ENCODE measurements at places on chromosomes 7 and 10. TPM values are rescaled to one million over a fixed set of nuclear protein-coding genes. Genes with fewer than 3 reads are reported as not detected.

Gene KAZALD1
- 8.5 TPM for total RNA-seq

GRCh38 chr7:156994417-156994816 lies 16.0 kb downstream of the MNX1 start:
- DNase-seq = no peak

DNA sequence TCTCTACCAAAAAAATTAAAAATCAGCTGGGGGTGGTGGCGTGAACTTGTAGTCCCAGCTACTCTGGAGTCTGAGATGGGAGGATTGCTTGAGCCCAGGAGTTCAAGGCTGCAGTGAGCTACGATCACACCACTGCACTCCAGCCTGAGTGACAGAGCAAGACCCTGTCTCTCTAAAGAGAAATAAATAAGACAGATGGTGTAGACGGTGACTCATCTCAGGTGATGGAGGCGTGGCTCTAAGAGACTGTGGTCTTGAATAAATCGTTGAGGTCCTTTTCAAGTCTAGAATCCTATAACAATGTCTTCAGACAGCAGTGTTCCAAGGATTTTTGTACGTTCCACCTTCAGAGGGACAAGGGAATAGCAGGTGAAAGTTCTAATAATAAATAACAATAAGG lies 53.8 kb upstream of the PFKFB3 start:
- DNase-seq = no peak

DNA sequence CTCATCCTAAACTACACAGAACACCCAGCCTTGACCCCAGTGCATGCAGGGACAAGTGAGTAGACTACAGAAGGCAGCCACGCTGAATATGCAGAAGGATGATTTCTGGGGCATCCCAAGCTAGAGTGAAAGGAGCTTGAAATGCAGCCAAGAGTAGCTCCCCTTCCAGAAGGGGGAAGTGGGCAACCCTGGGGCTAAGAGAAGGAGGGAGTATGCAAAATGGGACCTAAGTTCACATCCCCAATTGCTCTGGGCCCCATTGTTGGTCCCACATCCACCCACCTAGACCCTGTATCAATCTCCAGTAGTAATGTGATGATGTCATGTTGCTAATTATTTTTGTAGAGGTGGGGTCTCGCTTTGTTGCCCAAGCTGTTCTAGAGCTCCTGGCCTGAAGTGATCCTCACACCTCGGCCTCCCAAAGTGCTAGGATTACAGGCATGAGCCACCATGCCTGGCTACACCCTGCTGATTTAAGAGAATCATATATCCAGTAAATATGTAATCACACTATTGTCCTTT lies 5.6 kb upstream of the PSTK start:
- DNase-seq = no peak

Gene HYAL4
- total RNA-seq = not detected

- no peak for DNase-seq
These were observed 5.4 kb downstream of the HNRNPA2B1 start for GRCh38 chr7:26195182-26195581.

Measured in mucosa of descending colon (tissue), 3 donors.